NCI-H774 (cell line): ENCODE measurements at places on chromosomes 5 and 9.

GRCh38 chr9:30058463-30058862 lies 2326.0 kb upstream of the ACO1 start:
- DNase-seq: no peak

DNA sequence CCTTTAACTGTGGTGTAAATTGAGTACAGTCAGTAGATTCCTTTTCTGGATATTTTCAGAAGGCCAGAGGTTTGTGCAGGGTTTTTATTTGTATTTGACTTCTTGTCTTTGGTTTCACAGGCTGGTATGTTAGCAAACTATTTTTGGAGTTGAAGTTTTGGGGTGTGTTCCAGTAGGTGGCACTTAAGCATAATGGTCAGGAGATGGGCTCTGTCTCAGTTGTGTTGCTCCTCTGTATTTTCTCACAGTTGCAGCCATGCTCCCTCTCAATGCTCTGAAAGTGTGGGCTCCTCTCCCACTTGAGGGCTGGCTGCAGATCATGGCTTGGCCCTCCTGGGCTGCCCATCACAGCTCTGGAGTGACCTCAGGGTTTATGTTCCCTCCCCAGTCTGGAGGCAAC lies 267.0 kb upstream of the PCSK5 start:
- no peak for DNase-seq

DNA sequence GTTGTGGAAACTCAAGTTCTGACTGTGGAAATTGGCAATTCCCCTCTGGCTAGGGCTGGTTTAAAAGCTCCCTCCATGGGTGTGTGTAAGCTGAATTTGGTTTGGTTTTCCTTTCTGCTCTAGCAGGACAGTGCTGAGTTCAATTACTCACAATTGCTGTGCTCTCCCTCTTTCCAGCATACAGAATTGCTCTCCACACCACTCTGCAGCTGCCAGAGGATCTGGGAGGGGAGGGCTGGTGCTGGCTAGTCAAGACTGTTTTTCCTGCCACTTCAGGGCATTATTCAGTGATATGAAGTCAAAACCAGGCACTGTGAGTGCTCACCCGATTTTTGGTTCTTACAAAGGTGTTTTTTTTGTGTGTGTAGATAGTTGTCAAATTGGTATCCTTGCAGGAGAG lies 336.9 kb upstream of the SLC24A2 start:
- DNase-seq: peak; percentile 40

DNA sequence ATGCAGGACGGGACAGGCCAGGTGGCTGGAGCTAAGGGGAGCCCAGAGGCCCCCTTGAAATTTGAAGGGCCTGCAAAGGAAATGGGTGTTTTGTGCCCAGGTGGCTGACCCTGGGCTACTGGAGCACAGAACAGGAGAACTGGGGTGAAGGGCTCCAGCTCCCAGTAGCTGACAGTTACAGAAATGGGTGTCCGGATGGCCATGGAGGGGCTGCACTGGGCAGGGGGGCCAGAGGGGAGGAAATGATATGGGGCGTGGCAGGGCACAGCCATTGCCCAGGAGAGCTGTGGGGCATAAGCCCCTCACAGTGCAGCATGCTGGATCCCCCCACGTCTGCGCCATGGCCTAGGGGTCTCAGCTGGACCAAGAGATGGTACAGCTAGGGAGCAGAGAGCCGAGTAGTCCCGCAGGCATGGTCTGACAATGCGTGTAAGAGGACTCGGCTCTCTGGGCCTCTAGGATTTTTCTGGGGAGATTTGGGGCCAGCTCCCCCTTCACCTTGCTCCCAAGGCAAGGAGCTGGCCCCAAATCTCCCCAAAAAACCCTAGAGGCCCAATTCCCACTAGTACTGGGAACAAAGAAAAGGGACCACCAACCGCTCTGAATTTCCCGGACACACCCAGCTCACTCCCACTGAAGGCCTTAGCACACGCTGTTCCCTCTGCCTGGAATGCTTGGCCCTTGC lies 7.9 kb upstream of the CARD19 start:
- no peak for DNase-seq

DNA sequence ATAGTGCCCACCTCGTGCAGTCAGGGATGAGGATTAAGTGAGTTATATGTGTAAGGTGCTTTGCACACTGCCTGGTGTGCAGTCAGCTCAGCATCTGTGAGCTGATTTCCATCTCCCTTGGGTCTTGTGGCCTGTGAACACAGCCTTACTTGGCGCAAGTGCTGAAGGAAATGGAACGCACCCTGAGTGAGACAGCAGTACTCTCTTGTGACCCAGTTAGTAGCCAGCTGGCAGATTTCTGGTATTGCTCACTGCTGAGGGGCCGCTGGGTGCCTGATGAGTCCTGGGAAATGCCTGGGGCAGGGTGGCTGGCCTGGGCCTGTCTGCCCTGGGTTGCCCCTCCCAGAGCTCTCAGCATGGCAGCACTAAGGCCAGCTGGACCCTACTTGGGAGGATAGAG lies 90.9 kb upstream of the BOD1 start:
- no peak for DNase-seq

- DNase-seq: peak; percentile 30
Observed at GRCh38 chr5:410911-411517, 32.0 kb upstream of the EXOC3 start.

- DNase-seq: no peak
Observed at GRCh38 chr5:157670662-157671591, at the start of gene C5orf52. Gene C5orf52, plus strand, starts transcription at chr5:157671533. Its CDS starts 82 bp downstream, at chr5:157671615.

- no peak for DNase-seq
Observed at GRCh38 chr5:122680623-122681350, 94.1 kb upstream of the SNX2 start.

- DNase-seq: no peak
Observed at GRCh38 chr5:143496943-143497342, 93.5 kb upstream of the NR3C1 start.

DNA sequence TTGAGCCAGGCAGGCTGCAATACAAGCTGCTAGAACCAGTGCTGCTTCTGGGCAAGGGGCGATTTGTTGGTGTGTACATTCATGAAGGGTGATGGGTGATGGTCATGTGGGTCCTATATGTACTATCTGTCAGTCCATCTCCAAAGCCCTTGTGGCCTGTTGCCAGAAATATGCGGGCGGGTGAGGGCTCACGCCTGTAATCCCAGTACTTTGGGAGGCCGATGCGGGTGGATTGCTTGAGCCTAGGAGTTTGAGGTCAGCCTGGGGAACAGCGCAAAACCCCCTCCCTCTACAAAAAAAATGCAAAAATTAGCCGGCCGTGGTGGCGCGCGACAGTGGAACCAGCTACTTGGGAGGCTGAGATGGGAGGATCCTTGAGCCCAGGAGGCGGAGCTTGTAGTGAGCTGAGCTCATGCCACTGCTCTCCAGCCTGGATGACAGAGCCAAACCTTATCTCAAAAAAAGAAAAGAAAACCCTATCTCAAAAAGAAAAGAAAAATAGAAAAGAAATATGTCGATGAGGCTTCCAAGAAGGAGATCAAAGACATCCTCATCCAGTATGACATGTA lies 45.0 kb upstream of the KLF4 start:
- DNase-seq: no peak

DNA sequence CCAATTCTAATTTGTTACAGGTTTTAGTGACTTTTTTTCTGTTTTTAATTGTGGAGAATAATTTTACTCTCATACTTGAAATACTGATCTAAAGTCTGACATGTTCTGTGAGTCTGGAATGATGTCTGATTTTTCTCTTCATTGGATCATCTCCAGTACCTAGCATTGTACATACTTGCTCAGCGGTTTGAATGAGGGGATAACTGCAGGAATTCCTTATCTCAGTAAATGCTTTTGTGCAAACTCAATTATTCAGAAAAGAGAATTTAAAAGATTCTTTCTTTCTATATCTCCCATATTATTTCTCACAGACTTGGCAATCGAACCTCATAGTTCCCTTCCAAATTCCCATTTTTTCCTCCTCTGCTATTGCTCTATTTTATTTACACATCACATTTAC lies 397.9 kb upstream of the SGCD start:
- DNase-seq: no peak

DNA sequence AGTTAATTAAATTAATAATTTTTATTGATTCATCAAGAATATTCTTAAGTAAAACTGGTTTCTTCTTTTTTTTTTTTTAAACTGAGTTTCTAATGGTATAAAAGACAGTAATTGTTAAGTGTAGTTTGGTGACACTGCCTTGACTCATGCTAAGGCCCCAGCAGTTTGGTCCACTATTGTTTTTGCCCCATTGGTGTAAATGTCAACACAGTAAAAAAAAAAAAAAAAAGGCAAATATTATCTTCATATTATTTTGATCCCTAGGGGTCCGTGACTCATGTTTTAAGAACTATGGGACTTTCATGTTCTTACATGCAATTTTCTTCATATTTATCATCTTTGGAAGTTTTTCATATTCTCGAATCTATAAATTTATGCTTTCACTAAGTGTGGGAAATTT lies 29.2 kb upstream of the JAK2 start:
- no peak for DNase-seq

DNA sequence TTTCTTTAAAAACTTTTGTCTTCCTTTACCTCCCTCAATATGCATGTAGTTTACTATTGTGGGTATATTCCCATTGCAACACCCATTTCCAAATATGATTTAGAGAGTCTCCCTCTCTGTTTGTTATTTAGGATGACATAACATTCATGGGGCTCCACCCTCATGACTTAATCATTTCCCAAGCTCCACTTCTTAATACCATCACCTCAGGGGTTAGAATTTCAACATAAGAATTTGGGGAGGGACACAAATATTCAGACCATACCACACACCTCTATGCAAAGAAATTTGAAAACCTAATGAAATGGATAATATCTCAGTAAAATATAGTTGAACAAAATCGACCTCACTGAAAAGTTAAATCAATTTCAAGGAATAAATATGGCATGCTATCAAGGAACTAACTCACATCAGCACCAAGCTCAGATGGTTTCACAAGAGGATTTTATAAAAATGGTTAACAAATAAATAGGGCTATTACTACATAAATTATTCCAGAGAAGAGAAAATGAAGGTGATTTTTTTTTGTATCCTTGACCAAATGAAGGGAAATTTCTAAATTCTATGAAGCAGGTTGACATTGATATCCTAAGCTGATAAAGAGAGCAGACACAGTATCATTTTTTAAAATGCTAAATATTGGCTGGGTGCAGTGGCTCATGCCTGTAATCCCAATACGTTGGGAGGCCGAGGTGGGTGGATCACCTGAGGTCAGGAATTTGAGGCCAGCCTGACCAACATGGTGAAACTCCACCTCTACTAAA lies 20.2 kb upstream of the UBTD2 start:
- DNase-seq: peak; percentile 75

DNA sequence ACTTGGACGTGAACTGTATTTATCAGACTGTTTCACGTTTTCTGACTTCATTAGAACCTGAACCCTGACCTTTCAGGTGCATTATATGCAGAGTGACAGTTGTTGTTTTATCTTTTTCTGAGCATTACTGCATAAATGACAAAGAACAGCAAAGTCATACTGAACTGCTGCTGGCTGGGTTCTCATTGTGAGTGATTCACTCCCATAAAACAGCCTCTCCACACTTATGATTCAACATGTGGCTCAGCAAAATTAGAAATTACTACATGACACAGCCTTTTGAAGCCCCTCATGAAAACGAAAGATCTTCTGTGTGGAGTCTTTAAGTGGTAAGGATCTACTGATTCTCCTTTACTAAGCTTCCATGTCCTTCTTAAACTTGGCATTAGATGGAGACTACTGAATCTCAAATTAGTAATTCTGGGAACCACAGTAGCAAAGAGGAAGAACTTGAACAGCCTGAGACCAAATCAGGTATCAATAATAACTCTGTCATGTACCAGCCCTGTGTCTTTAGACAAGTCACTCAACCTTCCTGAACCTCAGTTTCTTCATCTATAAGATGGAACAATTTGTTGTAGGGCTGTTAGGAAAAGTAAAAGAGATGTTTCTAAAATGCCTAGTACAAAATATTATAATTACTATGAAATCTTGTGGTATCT lies 172.3 kb upstream of the GNA14 start:
- DNase-seq: no peak

DNA sequence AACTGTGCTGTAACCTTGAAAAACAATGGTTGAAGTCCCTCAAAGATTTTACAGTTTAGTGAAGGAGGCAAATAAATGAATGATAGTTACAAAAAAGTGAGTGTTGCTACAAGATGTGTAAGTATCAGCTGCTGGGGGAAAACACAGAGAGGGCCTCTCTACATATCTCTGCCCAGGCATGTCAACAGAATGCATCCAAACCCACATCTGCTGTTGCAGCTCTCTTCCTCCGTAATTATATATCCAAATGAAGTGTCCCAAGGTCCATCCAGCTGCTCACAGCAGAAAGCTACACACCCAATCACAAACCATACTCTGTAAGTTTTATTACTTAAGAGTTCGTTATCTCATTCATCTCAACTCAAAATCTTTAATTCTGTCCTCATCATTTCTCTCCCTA lies 584.6 kb downstream of the ANXA1 start:
- DNase-seq: no peak

DNA sequence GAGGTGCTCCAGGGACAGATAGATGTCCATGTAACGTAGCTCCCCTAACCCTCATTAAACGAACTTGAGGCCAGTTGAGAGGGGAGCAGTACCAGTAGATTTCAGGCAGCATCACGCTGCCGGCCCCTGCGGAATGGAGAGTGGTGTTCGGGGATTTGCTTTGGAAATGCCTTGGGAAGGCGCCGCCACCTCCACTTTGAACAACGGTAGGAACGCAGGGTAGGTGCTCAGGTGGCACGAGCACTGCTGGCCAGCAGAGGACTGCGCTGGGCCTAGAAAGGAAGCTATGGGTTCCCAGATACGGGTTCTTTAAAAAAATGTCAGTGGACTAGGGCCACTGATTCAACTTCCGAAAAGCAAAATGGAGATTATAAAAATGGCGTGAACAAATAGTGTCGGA lies 271.8 kb downstream of the FANCC start:
- no peak for DNase-seq

DNA sequence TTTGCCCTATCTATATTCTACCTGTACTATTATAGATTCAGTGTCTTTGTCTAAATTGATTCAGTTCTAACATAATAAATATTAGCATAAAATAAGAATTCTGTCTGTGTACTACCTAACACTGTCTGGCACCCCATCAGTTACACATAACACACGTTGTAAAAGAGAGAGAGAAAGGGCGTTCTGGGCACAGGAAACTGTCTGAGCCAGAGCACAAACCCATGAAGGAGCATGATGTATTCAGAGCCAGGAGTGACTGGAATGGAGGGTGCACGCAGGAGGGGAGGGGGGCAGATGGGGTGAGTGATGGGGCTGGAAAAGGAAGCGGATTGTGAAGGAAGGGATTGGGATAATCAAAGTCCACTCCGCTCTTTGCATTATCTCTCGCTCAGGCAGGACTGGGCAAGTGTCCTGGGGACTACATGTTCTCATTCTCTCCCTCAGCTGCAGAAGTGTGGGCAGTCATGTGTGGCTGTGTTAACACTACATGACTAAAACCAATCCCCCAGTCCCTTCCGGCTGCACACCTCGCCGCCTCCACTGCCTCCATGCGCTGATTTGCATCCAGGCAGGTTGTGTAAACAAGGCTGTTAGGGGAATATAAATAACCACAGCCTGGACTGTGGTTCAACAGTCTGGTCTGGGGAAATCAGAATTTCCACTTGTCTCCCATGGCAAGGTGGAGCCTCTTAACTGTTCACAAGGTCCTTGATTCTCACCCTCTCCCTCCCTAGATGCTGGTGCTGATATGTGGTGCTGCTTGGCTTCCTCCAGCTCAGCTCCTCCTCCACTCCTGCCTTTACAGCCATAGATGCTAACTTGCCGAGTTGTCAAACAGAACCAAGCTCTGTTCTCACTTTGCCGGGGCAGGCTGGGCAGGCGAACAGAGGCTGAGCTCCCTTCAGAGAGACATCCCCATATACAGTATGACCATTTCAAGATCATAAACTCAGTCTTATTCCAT lies 367.5 kb upstream of the BRINP1 start:
- peak; percentile 78 for DNase-seq
